ENCODE measurements at places on chromosomes 16 and 17. TPM values are rescaled to one million over a fixed set of nuclear protein-coding genes. Genes with fewer than 3 reads are reported as not detected.

Gene GAN
- 2.6 TPM for polyA plus RNA-seq

Gene CETP
- 13.4 TPM for polyA plus RNA-seq

- DNase-seq, result no peak
Measured at GRCh38 chr16:47413041-47413440, 47.8 kb downstream of the ITFG1 start.

DNA sequence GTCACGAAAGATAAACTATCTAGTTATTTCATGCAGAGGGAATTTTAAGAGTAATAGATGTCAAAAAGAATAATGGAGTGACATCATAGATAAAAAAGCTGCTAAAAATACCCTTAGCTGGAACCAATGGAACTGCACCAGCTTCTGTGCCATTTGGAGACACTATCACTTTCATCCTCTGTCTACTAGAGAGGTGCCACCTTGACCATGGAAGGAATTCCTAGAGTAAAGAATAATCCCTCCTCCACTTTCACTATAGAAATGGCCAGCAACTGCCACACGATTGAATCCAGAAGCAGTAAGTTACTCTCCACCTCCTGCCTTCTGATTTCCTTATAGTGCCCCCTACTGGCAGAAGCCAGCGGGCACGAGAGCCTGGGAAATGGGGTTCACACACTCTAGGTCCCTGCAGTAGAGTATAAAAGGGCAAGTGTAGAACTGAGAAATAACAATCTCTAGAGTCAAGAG is 2.8 kb upstream of the ALDH3A2 start:
- DNase-seq, result no peak

Gene HOXB9
- 68.6 TPM for polyA plus RNA-seq

- no peak for DNase-seq
Measured at GRCh38 chr17:17401271-17401781, 75.5 kb upstream of the MED9 start.

DNA sequence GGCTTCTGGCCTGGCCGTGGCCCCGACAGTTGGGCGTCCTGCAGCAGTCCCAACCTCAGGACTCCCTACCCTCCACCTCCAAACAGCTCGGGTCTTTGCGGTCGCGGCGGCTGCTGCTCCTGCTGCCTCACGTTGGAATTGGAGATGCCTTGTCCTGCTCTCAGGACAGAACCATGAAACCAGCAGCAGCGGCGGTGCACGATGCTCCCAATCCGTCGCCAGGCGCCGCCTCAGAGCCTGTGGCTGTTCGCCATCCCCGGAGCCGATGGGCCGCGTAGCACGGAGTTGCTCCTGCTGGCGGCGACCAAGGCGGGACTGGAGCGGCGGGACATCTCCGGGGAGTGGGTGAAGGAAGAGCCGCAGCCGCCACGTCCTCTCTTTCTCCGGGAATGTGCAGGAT is 1965.9 kb downstream of the TP53TG3F start:
- no peak for DNase-seq

DNA sequence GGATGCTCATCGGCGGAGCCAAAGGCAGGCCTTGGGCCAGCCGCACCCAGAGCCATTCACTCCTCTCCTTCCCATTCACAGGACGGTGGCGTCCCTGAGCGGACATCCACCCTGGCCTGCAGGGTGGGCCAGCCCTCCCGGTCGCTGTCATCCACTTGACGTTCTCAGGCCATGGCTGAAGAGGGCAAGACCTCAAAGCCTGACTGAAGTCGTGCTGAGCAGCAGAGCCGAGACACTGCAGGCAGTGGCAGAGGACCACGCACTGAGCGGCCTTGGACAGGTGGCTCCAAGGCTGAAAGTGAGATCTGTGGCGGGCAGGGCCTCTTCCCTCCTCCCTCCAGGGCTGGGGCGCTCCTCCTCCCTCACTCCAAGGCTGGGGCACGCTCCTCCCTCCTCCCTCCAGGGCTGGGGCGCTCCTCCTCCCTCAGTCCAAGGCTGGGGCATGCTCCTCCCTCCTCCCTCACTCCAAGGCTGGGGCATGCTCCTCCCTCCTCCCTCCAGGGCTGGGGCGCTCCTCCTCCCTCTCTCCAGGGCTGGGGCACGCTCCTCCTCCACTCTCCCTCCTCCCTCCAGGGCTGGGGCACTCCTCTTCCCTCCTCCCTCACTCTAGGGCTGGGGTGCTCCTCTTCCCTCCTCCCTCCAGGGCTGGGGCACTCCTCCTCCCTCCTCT is 24.1 kb downstream of the GNPTG start:
- no peak for DNase-seq

Gene C16orf54
- 0.20 TPM for polyA plus RNA-seq

- no peak for DNase-seq
Measured at GRCh38 chr16:1763521-1764511, 7.5 kb downstream of the NME3 start.

GRCh38 chr17:64635647-64636305 is 26.3 kb downstream of the SMURF2 start:
- DNase-seq, result no peak

DNA sequence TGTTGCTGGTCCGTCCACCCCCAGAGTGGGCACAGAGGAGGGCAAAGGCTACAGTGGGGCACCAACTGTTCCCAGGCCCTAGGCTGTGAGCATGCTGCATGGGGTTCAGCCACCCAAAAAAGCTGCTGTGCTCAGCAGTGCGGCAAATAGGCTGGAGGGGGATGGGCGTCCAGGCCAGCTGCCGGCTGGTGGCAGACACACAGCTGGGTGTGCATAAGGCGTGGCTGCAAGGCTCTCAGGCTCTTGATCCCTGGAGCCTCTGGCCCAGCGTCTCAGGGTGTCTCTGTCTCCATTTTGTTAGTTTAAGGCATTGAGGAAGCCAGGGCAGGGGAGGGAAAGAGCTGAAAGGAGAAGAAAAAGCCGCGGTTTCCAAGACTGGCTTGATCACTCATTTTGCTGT is 8.8 kb downstream of the RPL19 start:
- no peak for DNase-seq

DNA sequence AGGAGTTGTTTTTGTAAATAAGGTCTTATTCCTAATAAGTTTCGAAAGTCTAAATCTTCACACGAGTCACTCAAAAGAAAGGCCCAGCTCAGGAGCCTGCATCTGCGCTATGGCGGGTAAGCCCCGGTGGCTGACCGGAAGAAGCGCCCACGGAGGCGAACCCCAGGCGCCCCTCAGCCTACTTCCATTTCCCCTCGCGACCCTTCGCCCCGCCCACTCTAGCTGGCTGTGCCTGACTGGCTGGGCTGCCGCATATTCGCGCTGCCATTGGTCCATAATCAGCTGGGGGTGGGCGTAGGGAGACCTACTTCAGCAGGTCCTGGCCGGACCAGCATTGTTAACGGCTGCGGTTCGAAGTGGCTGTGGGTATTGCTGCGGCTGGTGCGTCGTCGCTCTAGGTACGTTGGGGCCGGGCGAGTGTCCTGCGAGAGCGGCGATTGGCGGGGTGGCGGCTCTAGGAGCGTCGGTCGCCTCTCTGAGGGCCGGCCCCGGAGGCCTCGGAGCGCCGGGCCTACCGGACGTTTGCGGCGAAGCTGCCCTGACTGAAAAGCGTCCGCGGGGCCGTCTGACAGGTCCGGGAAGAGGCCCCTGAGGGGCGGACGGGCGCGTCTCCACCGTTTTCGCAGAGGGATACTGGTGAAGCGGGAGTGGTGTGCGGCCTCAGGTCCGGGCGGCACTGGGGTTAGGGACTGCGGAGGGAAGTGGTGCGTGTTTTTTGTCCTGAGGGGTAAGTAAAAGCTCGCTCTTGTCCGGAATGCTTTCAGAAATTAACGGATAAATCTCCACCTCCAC is at the start of gene ATF7IP2:
ATF7IP2 (plus strand) TSS at position 337 of the 792 bp plus-strand sequence. CDS start 44,560 bp downstream, outside the sequence.
- DNase-seq, result peak; percentile 84

DNA sequence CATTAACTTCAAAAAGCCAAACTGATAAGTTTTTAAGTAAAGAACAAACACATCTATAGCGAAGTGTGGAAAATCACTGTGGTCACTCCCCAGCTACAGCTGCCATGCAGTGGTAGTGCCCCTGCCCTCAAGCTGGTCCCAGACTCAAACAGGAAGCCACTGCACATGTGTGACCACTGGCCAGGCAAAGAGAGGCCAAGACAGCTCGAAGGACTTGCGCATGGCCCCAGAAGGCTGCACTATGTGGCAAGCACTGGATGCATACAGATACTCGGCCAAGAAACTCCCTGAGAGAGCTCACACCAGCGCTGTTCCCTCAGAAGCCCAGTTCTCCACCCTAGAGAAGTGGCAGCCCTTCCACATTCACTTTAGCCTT is 82.4 kb downstream of the ANKRD11 start:
- DNase-seq, result no peak

Gene SMPD3
- polyA plus RNA-seq, result 1.1 TPM

DNA sequence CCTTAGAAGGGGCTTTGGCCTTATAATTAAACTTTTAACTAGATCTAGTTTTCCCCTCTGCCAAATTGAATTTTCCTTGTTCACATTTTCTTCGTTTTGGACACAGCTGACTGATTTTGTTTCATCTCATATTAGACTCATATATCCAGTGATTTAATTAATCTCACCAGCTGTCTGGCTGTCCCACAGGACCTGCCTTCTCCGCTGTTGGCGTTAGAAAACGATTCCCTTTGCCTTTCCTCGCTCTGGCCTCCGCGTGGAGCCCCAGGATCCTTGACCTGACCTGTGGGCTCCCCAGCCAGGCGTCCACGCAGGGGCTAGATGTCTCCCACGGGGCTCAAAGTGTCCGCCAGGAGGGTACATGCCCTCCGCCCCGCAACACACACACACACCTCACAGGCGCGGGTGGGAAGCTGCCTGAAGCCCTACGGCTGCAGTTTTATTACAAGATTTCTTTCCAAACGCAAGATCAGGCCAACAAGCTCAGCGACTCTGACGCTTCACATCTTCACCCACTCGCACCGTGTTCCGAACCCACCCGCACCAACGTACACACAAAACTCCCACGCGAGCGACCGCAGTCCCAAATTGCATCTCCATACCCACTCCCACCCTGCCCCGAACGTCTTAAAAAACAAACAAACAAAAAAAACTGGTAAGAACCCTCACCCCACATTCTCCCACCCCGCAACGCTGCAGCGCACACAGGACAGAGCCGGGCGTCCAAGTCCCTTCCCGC is 1.1 kb downstream of the RPRML start:
- DNase-seq, result no peak
